ENCODE measurements at places on chromosomes 6 and 20. TPM values are rescaled to one million over a fixed set of nuclear protein-coding genes. Genes with fewer than 3 reads are reported as not detected.

Gene ADGRB3
- not detected for total RNA-seq

Gene NEDD9
- 74.8 TPM for total RNA-seq

Gene MCM8
- total RNA-seq: 4.0 TPM

Gene OVOL2
- total RNA-seq: not detected

Gene PDYN
- not detected for total RNA-seq

Gene NKX2-2
- total RNA-seq: not detected

Gene ANGPT4
- total RNA-seq: not detected

Gene MRPL14
- 62.1 TPM for total RNA-seq

Gene RFX6
- not detected for total RNA-seq

Gene TAAR6
- not detected for total RNA-seq
